ENCODE measurements at places on chromosomes 1 and 21.

- no peak for DNase-seq
Observed at GRCh38 chr1:222916100-222916499, 101.3 kb downstream of the DISP1 start.

- DNase-seq: no peak
Observed at GRCh38 chr1:213227458-213227857, 176.4 kb downstream of the RPS6KC1 start.

DNA sequence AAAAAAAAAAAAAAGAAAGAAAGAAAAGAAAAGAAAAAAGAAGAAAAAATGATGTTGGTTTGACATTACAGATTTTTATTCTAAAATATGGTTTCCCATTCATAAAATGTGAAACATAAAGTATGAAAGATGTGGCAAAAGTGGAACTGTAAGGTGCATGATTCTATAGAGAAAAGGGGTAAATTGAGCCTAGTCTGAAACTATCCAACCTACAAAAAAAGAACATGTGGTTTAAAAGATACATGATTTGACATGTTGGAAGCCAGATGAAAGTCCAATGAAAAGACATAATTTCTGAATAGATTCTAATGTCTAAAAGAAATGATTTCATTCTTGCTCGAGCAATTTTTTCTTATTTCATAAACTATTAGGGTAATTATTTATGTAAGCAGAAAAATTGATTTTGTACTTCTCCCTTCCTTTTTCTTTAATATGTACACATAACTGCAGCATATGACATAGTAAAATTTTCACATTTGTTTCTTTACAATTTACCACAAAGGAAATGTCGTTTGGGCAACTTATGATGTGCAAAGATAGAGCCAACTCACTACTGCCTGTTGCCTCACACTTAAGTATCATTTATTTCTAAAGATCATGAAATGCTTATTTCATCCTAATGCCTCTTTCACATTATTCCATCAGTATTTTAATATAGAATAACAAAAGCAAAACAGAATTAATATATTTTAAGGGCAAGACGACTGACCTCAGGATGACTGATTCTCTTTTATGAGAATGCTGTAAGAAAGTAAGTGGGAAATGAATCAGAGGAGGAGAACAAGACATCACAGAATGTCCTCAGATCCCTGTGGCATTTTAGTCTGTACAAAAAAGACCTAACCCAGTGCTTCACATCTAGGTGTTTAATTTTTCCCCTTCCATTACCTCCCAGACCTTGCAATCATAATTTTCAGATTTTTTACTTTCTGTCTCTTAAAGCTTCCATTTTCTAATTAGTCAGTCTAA lies 165.8 kb upstream of the HMCN1 start:
- DNase-seq: peak; percentile 53

DNA sequence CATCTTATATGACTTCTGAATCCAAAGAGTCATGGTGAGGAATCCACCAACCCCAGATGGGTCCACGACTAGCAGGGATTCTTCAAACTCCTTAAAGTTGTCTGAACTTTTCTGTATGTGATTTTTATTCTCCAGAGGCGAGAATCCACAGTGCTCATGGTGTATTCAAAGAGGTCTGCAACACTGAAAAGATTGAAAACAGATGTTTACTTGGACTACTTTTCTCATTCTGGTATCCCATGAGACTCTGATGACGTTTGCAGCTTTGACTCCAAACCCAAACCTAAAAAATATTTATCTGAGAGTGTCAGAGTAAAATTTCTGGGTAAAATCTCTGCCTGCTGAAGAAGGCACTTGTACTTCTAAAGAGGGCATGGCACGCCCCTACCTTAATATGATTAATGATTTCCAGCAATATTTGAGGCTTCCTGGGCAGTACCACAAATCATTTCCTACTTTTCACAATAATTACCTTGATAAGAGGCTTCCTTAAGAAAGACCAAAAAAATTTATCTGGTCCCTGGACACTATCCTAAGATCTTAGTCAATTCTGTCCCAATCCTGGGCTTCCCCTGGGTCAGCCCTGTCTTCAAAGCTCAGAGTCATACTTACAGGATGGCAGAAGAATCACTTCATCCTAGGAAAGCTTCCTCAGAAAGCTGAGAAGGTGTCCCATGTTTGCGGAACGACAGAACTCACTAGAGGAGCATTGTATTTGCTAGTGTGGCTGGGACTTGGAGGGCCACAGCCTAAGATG lies 76.5 kb upstream of the MAP10 start:
- DNase-seq: no peak

- DNase-seq: no peak
Observed at GRCh38 chr1:107599220-107599619, 365.8 kb downstream of the VAV3 start.

GRCh38 chr1:45979074-45979777 lies 153.2 kb downstream of the PIK3R3 start:
- no peak for DNase-seq

- DNase-seq: no peak
Observed at GRCh38 chr1:162908780-162909179, 47.8 kb upstream of the CCDC190 start.

DNA sequence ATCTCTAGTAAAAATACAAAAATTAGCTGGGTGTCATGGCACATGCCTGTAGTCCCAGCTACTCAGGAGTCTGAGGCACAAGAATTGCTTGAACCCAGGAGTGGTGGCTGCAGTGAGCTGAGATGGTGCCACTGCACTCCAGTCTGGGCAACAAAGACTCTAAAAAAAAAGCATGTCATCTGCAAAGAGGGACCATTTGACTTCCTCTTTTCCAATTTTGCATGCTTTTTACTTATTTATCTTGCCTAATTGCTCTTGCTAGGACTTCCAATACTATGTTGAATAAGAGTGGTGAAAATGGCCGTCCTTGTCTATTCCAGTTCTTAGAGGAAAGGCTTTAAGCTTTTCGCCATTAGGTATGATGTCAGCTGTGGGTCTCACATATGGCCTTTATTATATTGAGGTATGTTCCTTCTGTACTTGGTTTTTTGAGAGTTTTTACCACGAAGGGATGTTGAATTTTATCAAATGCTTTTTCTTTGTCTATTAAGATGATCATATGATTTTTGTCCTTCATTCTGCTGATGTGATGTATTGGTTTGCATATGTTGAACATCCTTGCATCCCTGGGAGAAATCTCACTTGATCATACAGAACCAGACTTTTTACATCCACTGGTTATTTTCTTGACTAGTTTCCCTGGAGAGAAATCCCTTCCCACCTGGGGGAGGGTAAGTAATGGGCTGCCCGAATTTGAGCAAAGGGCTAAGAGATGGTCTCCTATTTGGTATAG lies 17.0 kb upstream of the RAP1GAP start:
- no peak for DNase-seq

- DNase-seq: no peak
Observed at GRCh38 chr1:199691540-199691939, 336.0 kb upstream of the NR5A2 start.

- DNase-seq: no peak
Observed at GRCh38 chr1:227621211-227621610, 57.9 kb downstream of the ZNF678 start.

DNA sequence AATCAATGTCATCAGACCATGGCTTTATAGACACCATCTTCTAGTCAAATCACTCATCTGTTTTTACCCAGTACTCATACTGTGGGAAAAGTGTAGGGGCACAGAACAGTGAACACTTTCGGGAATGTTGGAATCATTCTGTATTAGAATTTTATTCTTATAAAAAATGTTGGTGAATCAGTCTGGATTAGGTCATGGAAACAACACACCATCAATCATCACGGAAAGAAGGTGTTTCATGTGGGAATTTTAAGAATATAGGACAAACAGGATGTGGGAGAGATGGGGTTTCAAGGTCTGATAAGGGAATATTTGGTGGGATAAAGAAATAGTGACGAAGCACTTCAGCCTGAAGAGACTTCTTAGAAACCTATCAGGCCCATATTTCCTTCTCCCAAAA lies 17.3 kb downstream of the GBP1 start:
- no peak for DNase-seq

GRCh38 chr21:32307706-32308105 lies 9.1 kb downstream of the MRAP start:
- DNase-seq: no peak

DNA sequence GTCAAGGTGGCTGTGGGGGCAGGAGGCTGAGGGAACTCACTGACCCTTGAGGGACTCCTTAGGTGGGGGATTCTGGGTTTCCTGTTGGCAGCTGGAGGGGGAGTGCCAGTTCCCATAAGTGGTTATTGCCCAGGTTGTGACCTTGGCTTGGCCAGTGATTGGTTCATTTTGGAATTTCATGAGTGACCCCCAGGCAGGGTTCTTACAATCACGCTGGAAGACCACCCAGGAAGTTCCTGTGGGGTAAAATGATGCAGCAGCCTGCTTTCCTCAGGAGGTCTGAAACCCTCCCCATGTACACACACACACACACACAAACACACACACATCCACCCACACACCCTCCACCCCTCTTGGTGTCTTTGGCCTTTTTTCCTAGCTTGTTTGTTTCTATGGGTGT lies 16.9 kb downstream of the VANGL1 start:
- DNase-seq: no peak

GRCh38 chr1:235012436-235013210 lies 116.0 kb downstream of the TOMM20 start:
- no peak for DNase-seq

- DNase-seq: no peak
Observed at GRCh38 chr1:46012236-46012635, 120.2 kb downstream of the PIK3R3 start.

- DNase-seq: no peak
Observed at GRCh38 chr1:109514846-109515245, 5.3 kb upstream of the AMIGO1 start.

DNA sequence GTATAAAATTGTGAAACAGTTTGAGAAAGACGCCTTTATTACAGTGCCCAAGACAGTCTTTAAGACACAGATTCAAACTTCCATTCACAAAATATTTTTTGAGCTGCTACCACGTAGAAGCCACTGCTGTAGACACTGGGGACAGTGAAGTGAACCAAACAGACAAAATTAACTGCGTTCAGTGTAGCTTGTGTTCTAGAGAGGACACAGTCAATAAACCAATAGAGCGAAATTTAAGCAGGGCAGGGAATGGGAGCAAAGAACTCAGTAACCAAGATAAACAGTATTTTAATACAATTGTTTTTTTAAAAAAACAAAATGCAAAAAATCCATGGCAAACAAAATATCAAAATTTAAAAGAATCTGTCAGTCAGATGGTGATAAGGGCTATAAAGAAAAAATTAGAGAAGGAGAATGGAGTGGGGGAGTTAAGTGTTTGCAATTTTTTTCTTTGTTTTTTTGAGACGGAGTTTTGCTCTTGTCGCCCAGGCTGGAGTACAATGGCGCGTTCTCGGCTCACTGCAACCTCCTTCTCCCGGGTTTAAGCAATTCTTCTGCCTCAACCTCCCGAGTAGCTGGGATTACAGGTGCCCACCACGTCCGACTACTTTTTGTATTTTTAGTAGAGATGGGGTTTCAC lies 719 bp upstream of the PARS2 start:
- DNase-seq: no peak

- no peak for DNase-seq
Observed at GRCh38 chr1:211566431-211567025, 12.4 kb downstream of the SLC30A1 start.

DNA sequence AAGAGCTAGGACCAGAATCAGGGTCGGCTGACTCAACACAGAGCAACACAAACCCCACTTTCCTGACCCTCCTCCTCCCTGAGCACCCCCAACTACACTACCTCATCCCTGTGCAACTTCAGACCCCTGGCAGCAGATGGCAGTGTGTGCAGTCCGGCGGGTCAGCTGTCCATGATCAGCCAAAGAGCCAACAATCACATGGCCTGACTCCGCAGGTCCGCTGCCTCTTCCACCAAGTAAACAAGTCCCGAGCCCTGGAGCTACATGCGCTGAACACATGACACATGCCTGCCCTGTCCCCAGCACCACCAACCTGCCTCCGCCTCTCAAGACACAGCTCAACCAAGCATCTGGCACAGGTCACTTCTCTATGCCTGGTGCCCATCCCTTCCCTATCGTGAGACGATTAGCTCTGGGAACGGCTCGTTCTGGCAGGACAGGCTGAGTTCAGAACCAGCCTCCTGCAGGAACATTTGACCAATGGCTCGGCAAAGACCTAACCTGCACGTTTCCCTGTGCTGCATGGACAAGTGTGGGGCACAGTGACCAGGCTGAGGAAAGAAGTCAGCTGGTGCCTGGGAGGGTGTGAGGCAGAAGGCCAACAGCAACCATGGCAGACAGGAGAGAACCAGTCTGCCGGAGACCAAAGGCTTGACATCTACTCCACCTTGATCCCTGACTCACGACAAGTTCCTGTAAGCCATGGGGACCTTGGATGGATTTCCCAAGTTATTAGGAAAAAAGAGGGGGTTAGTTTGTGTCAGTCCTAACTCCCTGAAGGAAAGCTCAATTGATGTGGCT lies 60.3 kb downstream of the CD46 start:
- DNase-seq: no peak

GRCh38 chr1:30381671-30382365 lies 341.6 kb downstream of the MATN1 start:
- DNase-seq: no peak

- no peak for DNase-seq
Observed at GRCh38 chr1:54888080-54888733, 1.2 kb upstream of the DHCR24 start.

GRCh38 chr21:34345892-34346291 lies 17.9 kb upstream of the KCNE2 start:
- DNase-seq: no peak

DNA sequence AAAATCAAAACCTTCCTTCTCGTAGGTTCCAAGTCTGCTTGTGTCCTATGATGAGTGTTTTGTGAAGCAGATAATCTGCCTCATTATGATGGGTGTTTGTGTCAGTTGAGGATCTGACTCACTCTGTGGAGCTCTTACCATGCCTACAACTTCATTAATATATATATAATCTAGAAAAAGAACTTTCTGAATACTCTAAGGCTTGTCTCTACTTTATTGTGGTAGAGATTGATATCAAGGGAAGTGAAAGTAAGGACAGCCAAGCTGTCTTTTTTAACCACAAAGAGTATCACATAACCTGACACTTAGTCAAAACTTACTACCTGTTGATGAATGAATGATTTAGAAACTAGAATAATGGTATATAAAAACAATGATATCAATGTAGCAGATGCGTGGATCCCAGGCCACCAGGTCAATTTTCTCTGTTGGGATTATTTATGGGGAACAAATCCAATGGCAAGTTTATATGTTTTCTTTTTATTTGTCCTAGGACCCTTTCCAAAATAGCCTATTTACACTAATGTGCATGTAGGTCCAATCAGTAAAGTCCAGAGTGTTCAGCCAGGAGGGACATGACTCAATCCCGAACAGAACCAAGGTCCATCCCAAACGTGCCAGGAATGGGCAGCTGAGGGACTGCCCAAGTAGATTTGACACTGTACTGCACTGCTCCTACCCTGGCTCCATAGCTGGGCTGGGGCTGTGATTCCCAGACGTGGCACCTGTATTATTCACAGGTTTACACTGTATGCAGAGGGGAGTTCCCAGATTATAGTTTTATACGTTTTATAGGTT lies 182.3 kb upstream of the GREM2 start:
- DNase-seq: no peak

DNA sequence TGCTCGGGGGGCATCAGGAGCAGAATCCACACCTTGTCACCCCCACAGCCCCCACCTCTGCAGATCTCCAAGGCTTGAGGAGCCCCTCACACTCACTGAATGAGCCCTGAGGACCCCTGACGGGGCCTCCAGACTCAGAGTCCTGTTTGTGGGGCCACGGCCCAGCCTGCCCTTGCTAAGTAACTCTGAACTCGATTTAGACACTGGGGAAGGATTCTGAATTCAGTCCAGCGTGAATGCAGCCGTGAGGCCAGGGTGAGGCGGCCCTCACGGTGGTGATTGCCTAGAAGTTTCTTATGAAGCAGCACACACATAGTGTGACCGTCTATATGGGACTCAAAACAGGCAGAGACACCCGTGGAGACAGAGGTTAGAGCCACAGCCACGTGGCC lies 58.9 kb upstream of the ADARB1 start:
- DNase-seq: no peak

- no peak for DNase-seq
Observed at GRCh38 chr21:24367936-24368335, 1239.3 kb downstream of the MRPL39 start.

Measured in CD4-positive, alpha-beta memory T cell (primary cell).